ENCODE measurements at places on chromosomes 6 and 20. TPM values are rescaled to one million over a fixed set of nuclear protein-coding genes. Genes with fewer than 3 reads are reported as not detected.

GRCh38 chr20:10551732-10552724 is 116.9 kb downstream of the SLX4IP start:
- no peak for DNase-seq

DNA sequence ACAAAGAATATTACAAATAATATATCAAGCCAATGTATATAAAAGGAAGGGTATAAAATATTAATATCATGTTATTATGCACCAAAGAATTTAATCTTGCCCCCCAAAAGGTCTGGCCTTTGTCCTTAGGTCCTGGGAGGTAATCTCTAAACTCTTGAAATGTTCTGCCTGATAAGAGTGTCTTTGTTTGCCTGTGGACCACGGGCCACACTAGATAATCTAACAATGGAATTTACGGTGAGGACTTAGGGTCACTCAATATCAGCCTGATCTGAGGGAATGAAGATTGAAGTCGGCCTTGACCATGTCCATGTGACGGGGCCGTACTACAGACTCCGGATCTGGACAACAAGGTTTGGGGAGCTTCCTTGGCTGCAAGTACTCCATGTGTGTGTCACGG is 42.9 kb downstream of the HUS1B start:
- DNase-seq: no peak

GRCh38 chr6:168239044-168239773 is 80.4 kb downstream of the DACT2 start:
- DNase-seq: no peak

DNA sequence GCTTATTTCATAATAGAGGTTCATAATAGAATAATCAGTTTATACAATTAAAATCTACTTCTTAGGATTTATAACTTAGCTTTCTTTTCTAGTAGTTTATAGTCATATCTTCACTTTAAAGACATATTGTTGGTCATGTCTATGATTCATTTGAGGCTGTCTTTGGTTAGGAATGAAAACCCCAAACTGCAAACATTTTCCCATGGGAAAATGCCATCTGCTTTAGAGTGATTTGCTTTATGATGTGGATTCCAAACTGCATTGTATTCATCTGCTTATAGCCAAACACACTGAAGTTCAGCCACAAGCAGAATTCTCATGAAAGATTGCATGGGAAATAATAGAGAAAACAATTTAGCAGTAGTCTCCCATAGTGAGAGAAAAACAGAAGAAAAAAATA is 128.0 kb downstream of the RFPL4B start:
- DNase-seq: no peak

- peak; percentile 7 for DNase-seq
Measured at GRCh38 chr20:41734506-41734945, 116.3 kb upstream of the CHD6 start.

- no peak for DNase-seq
Measured at GRCh38 chr20:38626921-38627659, 25.5 kb downstream of the ARHGAP40 start.

IRF4 gene
- total RNA-seq: not detected

SRMS gene
- total RNA-seq: not detected

RBPJL gene
- total RNA-seq: not detected

KCNQ2 gene
- total RNA-seq: not detected

ZBTB46 gene
- 6.7 TPM for total RNA-seq

PRKN gene
- 0.93 TPM for total RNA-seq

UNC5CL gene
- total RNA-seq: not detected

MYB gene
- 0.47 TPM for total RNA-seq

TFAP2D gene
- not detected for total RNA-seq

RIPOR2 gene
- not detected for total RNA-seq

CD109 gene
- total RNA-seq: 100 TPM

HS3ST5 gene
- not detected for total RNA-seq

SIRPD gene
- 0.19 TPM for total RNA-seq

CCNC gene
- 35.4 TPM for total RNA-seq

EDN3 gene
- total RNA-seq: not detected
